ENCODE measurements at places on chromosomes 7 and 10.

DNA sequence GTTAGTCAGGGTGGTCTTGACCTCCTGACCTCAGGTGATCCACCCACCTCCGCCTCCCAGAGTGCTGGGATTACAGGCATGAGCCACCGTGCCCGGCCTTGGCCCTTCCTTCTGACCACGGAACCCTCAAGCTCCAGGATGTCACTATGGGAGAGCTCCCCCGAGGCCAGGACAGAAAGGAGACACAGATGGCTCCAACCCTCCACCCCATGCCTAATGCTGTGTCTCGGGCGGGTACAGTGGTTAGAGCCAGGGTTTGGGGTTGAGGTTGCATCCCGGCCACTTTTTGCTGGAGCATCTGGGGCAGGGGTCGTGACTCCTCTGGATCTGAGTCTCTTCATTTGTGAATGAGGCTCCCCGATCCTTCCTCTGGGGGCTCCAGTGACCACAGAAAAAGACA, 8.1 kb downstream of the MYL10 start:
- no peak for DNase-seq

- no peak for DNase-seq
These were observed 82.7 kb downstream of the PLCE1 start for GRCh38 chr10:94076325-94076841.

- DNase-seq: no peak
These were observed 4.4 kb upstream of the ASB13 start for GRCh38 chr10:5670662-5671375.

- no peak for DNase-seq
These were observed 72.6 kb downstream of the FAM53B start for GRCh38 chr10:124671486-124672075.

DNA sequence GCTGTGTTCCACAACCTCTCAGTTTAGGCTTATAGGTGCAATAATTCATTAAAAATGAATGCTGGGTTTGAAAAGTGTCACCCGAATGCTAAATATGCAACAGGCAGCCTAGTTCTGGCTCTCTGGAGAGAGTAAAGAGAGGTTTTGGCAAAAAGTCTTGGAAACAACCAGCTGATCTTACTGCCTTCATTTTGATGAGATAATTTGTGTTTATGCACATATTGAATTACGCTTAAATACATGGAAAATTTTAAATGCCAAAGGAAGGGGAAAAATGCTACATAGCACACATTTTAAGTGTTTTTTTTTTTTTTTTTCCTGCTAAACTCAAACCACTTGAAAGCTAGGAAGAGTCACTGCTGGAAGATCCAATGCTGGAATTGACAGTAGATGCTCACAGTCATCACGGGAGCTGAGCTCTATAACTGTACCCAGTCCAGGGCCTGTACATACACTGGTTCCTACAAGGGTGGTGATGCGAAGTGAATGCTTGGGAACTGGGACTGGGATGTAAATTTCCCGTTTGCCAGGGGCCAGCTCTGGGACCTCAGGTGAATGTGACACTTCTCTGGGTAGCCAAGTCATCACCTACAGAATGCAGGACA, 151.5 kb downstream of the PFKFB3 start:
- DNase-seq: no peak

- no peak for DNase-seq
These were observed 281.1 kb downstream of the CDK14 start for GRCh38 chr7:90877201-90877600.

DNA sequence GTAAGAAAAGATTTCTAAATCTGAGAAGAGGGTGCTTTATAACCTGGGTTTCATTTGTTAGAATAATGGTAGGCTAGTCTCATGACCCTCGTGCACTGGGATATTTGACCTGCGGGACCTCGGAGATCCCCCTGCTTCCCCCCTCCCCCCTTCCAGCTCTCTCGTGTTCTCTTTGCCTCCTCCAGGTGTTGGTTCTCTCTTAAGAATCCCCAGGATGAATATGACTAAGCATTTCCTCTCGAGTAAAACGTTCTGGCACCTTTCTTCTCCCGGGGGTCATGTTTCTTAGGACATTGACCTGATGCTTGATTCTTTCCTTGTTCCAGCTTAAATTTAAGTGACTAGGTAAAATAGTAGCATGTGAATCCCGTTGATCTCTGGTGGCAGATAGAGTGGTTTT, 71.2 kb downstream of the SHH start:
- DNase-seq: no peak

DNA sequence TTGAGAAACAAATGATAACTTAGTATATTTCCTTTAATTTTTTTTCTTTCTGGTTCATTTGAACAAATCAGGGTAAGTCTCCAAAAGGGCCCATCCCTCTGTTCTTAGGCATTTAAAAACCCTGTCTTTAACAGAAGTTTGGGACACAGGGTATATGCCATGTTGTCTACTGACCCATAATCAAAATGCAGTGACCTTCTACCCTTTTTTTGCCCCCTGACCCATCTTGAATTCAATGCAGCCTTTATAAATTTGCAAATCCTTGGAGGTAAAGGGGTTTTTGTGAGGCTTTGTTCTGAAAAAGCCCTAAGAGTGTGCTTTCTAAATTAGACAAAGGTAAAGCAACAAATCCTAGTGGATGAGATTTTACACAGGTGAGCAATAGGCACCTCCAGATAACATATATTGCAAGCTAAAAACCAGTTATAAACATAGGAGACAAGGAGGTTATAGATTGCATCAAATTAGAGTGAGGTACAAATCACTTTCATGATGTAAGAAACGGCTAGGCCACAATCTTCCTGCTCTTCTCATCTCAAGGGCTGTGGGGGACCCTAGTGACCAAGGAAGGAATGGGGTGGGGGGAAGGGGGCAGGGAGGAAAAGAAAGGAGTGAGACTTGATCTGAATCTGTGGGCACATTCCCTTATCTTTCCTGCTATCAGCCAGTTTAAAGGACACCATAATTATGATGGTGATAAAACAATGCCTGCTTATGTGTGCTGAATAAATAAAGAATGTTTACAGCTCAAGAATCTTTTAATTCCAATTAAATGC, 2.7 kb downstream of the SKIDA1 start:
- no peak for DNase-seq

DNA sequence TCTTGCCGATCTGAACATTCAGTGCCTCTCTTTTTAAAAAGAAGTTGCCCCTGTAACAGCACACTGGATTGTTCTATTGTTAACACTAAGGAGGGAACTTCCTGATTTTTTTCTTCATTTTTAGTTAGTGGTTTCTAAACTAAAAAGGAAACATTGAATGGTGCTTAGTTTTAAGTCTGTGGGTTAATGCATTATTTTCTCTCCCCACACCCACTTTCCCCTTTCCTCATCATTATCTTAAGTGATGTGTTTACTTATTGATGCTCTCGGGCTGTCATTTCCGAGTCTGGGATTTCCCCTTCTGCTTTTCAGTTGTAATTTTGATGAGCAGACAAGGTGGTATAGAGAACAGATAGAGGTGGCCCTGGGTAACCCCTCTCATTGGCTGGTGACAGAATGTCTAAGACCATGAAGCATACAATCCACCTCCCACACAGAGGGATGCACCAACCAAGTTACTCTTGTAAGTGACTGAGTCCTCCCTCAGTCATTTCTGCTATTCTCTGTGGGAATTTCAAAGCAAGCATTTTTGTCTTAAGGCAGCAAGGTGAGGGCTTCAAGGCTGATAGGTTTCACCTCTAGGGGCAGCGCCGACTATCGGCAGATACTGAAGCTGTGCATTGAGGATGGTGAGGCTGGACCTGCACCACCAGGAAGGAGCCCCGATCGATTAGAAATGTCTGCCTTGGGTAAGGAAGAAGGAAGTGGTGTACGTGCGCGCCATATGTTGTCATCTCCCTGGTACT, 49.5 kb downstream of the CHN2 start:
- peak; percentile 35 for DNase-seq
